Frontal cortex (tissue), 4 donors: ENCODE measurements at places on chromosomes 5 and 9.

GRCh38 chr5:27727254-27727653 is 688.9 kb upstream of the CDH9 start:
- DNase-seq, result no peak

GRCh38 chr5:5271786-5272321 is 131.7 kb downstream of the ADAMTS16 start:
- DNase-seq, result no peak

DNA sequence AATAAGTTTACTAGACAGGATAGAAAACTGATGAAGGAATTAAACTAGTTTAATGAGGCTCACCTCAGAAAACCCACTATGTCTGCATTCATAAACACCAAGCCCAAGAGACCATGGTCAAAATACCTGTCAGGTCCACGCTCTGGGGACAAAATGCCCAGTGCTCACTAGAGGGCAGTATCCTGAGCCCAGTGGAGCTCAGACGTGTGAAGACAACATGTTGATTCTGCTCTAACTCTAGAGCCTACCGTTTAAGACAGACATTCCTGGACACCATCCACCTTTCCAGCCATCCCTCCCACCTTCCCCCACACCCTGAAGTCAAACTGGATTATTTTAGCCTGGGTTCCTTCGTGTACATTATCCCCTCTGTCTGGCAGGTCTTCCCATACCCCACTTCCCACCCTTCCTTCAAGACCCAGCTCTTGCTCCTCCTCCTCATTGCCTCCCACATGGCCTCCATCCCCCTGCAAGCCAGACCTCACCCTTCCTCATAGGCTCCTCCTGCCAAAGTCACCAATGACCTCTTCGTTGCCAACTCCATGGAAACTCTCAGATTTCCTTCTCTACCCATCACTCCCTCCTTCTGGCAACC is 142.3 kb upstream of the FSTL4 start:
- DNase-seq, result no peak

DNA sequence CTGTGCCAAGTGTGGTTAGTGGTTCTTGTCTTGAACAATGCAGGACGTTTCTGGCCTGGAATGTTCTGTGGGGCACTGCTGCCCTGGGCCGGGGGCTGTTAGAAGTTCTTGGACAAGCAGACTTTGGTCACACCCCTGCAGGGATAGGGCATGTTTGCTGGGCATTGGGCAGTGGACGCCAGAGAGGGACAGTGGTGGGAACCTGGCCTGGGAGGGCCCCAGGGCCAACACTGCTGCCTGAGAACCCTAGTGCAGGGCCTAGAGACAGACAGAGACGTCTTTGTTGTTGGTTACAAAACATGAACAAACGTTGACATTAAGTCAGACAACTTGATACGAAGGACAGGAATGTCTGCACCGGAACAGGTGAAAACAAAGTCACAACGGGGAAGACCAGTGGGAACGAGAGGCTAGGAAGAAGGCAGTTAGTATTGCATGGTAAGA is 57.0 kb downstream of the WNK2 start:
- no peak for DNase-seq
